Pancreas (tissue), 10 donors: ENCODE measurements at places on chromosomes 5 and 9. TPM values are rescaled to one million over a fixed set of nuclear protein-coding genes. Genes with fewer than 3 reads are reported as not detected.

DNA sequence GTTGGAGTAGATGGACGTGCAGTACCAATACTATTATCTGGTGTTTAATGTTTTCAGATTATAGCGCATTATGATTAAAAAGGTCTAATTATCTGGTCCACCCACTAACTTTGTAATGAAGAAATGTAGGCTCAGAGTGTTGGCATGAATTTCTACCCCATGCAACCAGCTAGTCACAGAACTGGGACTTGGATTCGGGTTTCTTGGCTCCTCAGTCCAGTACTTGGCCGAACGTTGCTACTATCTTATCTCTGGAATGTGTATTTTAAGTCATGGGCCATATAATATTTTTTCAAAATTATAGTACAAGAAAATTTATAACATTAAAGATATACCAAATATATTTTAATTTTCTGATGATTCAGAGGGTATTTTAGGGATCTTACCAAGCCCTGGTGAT lies 657.5 kb upstream of the DMAC1 start:
- no peaks in the 10 kb centered on the region for H3K36me3 ChIP-seq
- H3K27ac ChIP-seq: no peak overlapping the region
- no peaks in the 10 kb centered on the region for H3K4me1 ChIP-seq
- H3K4me3 ChIP-seq: no peak overlapping the region

FRRS1L gene
- 0.97 TPM for total RNA-seq

DNA sequence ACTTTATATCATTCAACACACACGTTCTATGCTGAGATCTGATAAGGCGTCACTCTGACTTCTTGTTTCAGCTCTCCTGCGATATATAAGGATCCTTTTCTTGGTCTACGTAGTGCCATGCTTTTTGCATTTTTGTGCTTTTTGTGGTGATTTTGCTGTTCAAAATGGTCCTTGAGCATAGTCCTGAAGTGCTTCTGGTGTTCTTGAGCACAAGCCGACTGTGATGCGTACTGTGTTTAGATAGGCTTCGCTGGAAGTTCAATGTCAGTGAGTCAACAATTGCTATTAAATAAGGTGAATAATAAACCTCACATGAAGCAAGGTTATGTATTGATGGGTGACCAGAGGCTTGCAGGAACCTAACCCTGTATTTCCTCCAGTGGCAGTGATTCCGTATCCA lies 46.8 kb downstream of the ACO1 start:
- H3K27me3 ChIP-seq: no peaks in the 10 kb centered on the region
- H3K4me1 ChIP-seq: no peaks in the 10 kb centered on the region
- H3K27ac ChIP-seq: no peak overlapping the region
- no peak overlapping the region for H3K4me3 ChIP-seq

HARS2 gene
- total RNA-seq: 8.9 TPM

GMCL2 gene
- total RNA-seq: not detected

- H3K27me3 ChIP-seq: no peaks in the 10 kb centered on the region
- peaks cover 2% of the 10 kb centered on the region for H3K4me1 ChIP-seq
- H3K27ac ChIP-seq: no peak overlapping the region
- H3K4me3 ChIP-seq: no peak overlapping the region
- H3K36me3 ChIP-seq: no peaks in the 10 kb centered on the region
Observed at GRCh38 chr9:6938873-6939272, 181.1 kb downstream of the KDM4C start.

LOX gene
- 3.3 TPM for total RNA-seq

- H3K36me3 ChIP-seq: no peaks in the 10 kb centered on the region
- no peak overlapping the region for H3K4me3 ChIP-seq
- H3K4me1 ChIP-seq: peaks cover 8% of the 10 kb centered on the region
- H3K27me3 ChIP-seq: no peaks in the 10 kb centered on the region
Observed at GRCh38 chr9:89751079-89751825, 146.4 kb downstream of the GADD45G start.

DNA sequence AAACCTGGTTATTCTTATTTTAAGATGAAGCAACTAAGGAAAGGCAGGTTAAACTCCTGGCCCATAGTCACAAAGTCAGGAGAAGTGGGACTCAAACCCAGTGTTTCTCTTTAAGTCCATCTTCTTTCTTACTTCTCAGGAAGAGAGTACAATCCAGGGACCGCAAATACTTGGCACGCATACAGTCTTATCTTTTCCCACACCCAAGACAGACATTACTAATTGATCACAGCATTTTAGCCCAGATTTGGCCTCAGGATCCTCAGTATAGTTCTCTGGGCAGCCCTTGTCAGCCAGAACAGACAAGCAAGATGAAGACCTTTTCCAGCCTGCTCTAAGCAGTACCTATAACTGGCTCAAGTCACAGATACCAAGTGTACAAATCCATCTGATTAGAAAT lies 125.5 kb upstream of the RAI14 start:
- H3K4me3 ChIP-seq: no peak overlapping the region
- H3K27me3 ChIP-seq: no peaks in the 10 kb centered on the region
- no peak overlapping the region for H3K27ac ChIP-seq
- H3K4me1 ChIP-seq: no peaks in the 10 kb centered on the region

SLC4A9 gene
- 0.12 TPM for total RNA-seq

GRCh38 chr5:171647904-171648260 lies 137.7 kb upstream of the SMIM23 start:
- no peaks in the 10 kb centered on the region for H3K36me3 ChIP-seq
- DNase-seq: no peak
- no peak overlapping the region for H3K27ac ChIP-seq

- H3K27ac ChIP-seq: no peak overlapping the region
- no peaks in the 10 kb centered on the region for H3K36me3 ChIP-seq
- H3K4me1 ChIP-seq: peaks cover 26% of the 10 kb centered on the region
- DNase-seq: no peak
Observed at GRCh38 chr5:96110300-96110699, 148.6 kb upstream of the ELL2 start.

- H3K4me3 ChIP-seq: no peak overlapping the region
- H3K36me3 ChIP-seq: no peaks in the 10 kb centered on the region
- no peaks in the 10 kb centered on the region for H3K4me1 ChIP-seq
- DNase-seq: no peak
- no peaks in the 10 kb centered on the region for H3K27me3 ChIP-seq
Observed at GRCh38 chr9:1002678-1003077, 26.2 kb downstream of the DMRT3 start.

DNA sequence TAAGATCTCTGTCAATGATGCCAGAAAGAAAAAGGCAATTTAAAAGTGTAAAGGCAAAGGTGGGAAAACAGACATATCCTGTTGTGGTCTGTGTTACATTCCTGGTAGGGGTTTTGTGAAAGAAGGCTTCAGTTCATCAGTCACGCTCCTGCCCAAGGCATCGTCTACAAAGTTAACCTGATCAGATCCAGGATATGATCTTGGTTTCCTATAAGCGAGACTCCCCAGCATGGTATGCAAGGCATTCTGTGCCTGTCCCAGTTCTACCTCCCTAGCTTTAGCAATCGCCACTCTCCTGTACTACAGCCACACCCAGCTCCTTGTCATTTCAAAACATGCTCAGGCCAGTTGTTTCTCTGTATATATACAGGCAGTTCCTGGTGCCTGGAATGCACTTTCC lies 58.0 kb upstream of the PTPN3 start:
- H3K4me3 ChIP-seq: no peak overlapping the region
- H3K4me1 ChIP-seq: no peaks in the 10 kb centered on the region
- no peak for DNase-seq
- H3K36me3 ChIP-seq: no peaks in the 10 kb centered on the region

DNA sequence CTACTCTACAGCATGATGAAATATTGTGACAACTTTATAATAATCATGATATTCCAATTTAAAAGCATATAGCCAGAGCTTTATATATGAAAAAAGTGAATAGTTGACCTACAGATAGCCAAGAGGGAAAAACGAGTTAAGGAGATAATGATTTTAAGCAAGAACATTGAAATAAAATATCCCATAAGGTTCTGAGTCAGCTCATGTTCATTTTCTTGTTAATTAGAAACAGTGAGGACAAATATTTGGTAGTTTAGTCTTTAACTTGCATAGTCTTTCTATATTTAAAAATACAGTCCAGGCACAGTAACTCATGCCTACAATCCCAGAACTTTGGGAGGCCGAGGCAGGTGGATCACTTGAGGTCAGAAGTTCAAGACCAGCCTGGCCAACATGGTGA lies 55.8 kb upstream of the CDH6 start:
- no peaks in the 10 kb centered on the region for H3K27me3 ChIP-seq
- no peak overlapping the region for H3K4me3 ChIP-seq
- no peak for DNase-seq

- no peaks in the 10 kb centered on the region for H3K4me1 ChIP-seq
- no peak overlapping the region for H3K27ac ChIP-seq
- H3K36me3 ChIP-seq: no peaks in the 10 kb centered on the region
- H3K4me3 ChIP-seq: no peak overlapping the region
- H3K27me3 ChIP-seq: no peaks in the 10 kb centered on the region
Observed at GRCh38 chr5:127451096-127451495, 66.3 kb upstream of the PRRC1 start.

DNA sequence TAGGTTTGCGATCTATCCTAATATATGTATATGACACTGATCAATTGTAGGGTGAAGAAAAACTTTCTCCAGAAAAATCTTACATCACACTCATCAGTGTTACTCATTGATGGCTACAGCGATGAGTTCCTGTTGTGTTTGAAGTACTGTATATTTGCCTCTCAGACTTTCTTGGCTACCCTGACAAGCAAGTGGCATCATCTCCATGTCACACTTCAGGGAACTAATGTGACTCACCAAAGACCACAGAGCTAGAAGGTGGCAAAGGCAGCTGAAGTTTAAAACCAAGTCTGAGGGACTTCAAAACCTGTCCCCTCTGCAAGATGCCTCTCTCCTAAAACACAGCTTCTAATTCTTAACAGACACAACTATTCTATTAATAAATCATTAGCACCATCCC lies 451.4 kb downstream of the CTNND2 start:
- H3K27ac ChIP-seq: no peak overlapping the region
- H3K4me3 ChIP-seq: no peak overlapping the region
- no peak for DNase-seq
- H3K36me3 ChIP-seq: no peaks in the 10 kb centered on the region
- H3K4me1 ChIP-seq: no peaks in the 10 kb centered on the region

HMGXB3 gene
- total RNA-seq: 11.0 TPM

DNA sequence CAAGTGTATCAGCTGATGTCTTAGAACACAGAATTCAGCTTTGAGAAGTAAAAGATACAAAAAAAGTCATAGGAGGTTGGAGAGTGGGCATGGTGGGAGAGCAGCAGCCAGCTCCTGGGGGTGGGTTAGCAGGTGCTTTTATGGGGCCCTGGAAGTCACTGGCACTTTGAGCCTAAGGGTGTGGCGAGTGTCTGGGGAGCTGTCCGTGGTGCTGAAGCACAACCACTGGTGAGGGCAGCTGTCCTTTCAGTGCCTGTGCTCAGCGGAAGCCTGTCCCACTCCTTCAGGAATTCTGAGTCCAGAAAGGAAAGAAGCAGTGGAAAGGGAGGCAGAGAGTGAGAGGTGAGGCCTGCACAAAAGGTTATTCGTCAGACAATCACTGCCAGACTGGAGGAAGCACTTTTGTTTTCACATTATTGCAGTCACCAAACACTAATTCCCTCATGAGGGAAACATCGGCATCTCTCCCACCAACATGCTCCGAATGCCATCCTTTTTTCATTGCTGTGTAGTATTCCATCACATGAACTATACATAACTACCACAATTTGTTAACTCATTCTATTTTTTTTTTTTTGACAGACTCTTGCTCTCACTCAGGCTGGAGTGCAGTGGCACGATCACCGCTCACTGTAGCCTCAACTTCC lies 59.4 kb upstream of the RAPGEF1 start:
- H3K4me1 ChIP-seq: no peaks in the 10 kb centered on the region
- no peaks in the 10 kb centered on the region for H3K36me3 ChIP-seq
- no peaks in the 10 kb centered on the region for H3K27me3 ChIP-seq
- peak; percentile 12 for DNase-seq

SAPCD2 gene
- total RNA-seq: 0.29 TPM

DNA sequence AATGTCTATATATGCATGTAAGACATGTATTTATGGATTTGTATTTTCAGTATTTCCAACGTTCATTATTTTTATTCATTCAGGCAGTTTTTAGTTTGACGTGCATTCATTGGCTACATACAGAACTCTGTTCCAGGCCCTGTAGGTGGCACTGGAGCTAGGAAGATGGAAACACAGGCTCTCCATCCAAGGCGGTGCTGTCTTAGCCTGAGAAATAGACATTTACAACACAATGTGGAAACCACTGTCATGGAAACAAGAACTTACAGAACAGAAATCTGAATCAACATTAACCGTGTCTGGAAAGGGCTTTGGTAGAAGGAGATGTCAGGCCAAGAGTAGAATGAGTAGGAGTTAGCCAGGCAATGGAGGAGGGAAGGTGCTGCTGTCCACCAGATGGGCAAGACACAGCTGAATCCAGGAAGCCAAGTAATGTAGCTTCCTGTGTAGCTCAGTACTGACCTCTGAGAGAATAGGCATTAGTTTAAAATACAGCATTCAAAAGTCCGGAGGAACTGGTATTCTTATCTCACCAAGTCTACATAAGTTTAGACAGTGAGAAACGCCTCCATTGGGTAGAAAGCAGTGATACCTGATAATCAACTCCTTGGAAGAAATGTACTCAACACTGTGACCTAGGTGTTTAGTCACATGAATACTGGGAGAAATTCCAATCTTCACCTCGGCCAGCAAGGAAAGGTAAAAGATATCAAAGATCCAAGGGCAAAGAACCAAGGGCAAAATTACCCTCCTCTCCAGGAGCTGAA lies 388.6 kb upstream of the CDH6 start:
- H3K4me1 ChIP-seq: no peaks in the 10 kb centered on the region
- DNase-seq: no peak
- no peak overlapping the region for H3K4me3 ChIP-seq
- no peaks in the 10 kb centered on the region for H3K36me3 ChIP-seq
- no peak overlapping the region for H3K27ac ChIP-seq
- H3K27me3 ChIP-seq: no peaks in the 10 kb centered on the region

DNA sequence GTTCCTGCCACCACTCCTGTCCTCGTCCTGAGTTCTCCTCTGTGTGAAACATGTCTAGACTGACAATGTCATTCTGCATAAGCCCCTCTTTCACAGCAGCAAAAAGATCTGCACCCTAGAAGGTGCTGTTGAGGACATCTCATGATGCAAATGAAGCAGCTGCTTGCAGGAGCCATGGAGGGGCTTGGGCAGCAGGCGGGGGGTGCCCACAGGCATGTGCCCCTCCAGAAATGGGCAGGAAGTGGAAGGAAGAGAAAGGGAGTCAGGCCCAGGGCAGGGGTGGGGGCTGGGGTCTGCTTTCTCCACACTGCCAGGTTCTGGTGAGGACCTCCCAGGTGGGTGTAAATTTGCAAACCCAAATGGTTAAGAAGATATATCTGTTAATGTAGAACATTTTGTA lies 54.5 kb upstream of the KCNMB1 start:
- H3K27me3 ChIP-seq: no peaks in the 10 kb centered on the region
- H3K27ac ChIP-seq: no peak overlapping the region
- H3K36me3 ChIP-seq: no peaks in the 10 kb centered on the region
- no peak overlapping the region for H3K4me3 ChIP-seq
- no peak for DNase-seq
- H3K4me1 ChIP-seq: no peaks in the 10 kb centered on the region

GRCh38 chr5:74070766-74071165 lies 444.8 kb downstream of the ARHGEF28 start:
- no peak overlapping the region for H3K27ac ChIP-seq
- H3K27me3 ChIP-seq: no peaks in the 10 kb centered on the region
- H3K4me1 ChIP-seq: no peaks in the 10 kb centered on the region

IL31RA gene
- 0.12 TPM for total RNA-seq

PCDHGA4 gene
- total RNA-seq: 2.0 TPM

TOR1A gene
- 13.3 TPM for total RNA-seq

NMUR2 gene
- total RNA-seq: not detected
